Right atrium auricular region (tissue), 2 donors: ENCODE measurements at places on chromosomes 6 and 20. TPM values are rescaled to one million over a fixed set of nuclear protein-coding genes. Genes with fewer than 3 reads are reported as not detected.

ZSCAN16 gene
- total RNA-seq, result 3.1 TPM

DNA sequence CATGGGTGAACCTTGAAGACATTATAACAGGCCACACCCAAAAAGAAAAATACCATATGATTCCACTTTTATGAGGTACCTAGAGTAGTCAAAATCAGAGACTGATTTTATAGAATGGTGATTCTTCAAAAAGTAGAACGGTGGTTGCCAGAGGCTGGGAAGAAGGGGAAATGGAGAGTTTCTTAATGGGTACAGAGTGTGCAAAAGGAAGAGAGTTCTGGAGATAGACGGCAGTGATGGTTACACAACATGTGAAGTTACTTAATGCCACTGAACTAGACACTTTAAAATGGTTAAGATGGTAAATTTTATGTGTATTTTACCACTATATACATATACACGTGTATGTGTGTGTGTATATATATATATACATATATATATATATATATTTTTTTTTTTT, 80.8 kb downstream of the PRND start:
- DNase-seq, result no peak

DNA sequence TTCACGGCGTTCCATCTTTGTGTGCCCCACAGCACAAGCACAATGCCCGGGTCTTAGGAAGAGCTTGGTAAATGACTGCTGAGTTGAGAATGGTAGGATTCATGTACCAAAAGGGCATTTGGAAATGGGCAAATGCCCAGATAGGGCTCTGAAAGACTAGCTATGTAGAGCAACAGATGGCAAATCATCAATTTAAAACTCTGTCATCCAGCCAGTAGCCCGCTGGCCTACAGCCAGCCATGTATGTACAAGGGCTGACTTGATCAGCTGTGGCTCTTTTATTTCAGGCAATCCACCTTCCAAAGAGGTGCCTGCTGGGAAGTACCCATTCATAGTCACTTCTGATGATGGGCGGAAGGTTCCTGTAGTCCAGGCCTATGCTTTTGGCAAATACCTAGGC, 35.1 kb downstream of the NT5E start:
- DNase-seq, result no peak

PI16 gene
- 48.5 TPM for total RNA-seq

KHDC1L gene
- total RNA-seq, result not detected

DNA sequence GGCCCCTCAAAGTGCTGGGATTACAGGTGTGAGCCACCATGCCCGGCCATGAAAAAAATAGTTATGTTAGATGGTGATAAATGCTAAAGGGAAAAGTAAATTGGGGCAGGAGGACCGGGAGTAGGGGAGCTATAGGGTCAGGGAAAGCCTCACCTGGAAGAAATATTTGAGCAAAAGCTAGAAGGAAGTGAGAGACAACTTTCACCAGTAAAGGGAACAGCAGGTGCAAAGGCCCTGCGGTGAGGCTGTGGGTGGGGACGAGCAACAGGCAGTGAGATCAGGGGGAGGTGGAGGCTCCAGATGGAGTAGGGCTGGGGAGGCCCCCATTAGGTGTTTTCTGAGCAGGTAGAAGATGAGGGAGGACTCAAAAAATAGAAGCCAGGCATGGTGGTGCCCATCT, 16.0 kb downstream of the BCAS4 start:
- DNase-seq, result no peak

PTCHD4 gene
- total RNA-seq, result 1.0 TPM

HLA-DMB gene
- 3.6 TPM for total RNA-seq

DNA sequence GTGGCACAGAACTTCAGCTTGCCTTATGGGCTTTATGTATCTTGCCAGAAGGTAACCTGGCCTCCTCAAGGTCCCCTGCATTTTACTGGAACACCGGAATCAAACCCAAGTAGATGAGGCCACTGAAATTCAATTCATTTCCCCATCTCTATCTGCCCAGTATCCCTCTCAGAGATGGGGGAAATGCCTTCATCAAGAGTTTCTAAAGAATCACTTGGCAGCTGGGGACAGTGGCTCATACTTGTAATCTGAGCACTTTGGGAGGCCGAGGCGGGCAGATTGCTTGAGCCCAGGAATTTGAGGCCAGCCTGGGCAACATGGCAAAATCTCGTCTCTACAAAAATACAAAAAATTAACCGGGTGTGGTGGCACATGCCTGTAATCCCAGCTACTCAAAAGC, 12.9 kb downstream of the MDGA1 start:
- no peak for DNase-seq

DNA sequence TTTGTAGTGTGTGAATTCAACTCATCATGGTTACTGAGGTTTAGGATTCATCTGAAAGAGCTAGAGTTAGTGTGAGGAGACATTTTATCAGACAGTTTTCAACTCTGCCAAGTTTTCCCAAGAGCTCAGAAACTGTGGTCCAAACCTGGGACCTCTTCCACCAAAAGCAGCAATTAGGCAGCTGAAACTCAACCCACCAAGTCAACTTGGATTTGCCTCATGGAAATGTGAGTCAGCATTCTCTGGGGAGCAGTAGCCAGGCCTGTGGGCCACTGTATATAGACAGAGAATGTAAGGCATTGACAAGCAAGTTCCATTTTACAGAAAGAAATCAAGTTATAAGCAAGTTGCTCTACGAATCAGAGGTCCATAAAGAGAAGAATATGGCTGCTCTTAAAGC, 178.8 kb upstream of the HDDC2 start:
- DNase-seq, result no peak

SLC35A1 gene
- total RNA-seq, result 11.6 TPM

SLC24A3 gene
- 3.7 TPM for total RNA-seq

DNA sequence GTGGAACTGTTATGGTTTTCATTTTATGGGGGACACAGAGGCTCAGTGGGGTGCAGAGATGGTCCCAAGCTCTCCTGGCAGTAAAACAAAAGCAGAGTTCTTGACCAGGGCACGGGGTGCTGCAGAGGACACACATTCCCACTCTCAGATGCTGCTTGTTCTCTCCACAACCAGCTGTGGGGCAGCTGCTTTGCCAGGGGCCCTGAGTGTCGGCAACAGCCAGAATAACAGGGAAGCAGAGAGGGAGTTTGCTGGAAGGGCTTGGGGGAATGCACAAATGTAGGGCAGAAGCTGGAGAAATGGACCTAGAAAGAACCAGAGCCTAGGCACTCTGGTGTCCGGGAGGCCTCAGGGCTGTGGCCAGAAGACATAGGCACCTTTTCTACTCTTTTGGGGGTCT, 93.7 kb downstream of the CDH26 start:
- DNase-seq, result peak; percentile 4

ULBP1 gene
- 0.31 TPM for total RNA-seq

- DNase-seq, result no peak
Observed at GRCh38 chr6:31268369-31268765, 3.5 kb downstream of the HLA-C start.

ZBTB12 gene
- 0.47 TPM for total RNA-seq

DNA sequence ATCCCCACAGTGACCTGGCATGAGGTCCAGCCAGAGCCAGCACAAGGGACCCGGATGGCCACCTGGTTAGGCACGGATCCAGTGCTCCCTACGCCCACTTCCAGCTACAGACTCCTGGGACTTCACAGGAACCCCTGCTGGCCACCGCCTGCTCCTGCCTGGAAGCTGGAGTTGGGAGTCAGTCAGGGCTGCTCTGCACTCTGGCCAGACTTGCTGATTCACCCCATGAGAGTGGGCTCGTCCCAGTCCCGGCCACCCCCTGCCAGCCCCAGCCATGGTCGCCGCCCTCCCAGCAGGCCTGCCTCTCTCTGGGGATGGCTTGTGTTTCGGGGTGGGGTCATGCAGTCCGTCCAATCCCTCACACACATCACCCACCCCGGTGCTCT, 125.8 kb downstream of the DLL1 start:
- no peak for DNase-seq

DNA sequence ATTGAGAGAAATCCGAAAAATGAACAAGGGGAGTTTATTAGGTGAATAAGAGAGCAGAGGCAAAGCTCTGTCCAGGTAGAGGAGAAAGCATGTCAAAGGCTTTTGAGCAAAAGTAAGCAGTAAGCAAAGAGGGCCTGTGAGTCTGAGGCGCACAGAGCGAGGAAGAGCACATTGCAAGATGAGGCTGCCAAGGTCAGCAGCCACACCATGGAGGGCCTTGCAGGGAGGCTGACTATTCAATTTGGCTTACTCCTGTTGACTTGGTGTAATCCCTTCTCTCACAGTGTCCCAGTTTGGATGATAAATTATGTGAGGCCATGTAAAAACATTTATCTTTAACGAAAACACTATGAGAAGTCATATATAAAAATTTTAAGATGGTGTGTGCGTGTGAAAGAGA, 32.4 kb downstream of the SESN1 start:
- no peak for DNase-seq

DNA sequence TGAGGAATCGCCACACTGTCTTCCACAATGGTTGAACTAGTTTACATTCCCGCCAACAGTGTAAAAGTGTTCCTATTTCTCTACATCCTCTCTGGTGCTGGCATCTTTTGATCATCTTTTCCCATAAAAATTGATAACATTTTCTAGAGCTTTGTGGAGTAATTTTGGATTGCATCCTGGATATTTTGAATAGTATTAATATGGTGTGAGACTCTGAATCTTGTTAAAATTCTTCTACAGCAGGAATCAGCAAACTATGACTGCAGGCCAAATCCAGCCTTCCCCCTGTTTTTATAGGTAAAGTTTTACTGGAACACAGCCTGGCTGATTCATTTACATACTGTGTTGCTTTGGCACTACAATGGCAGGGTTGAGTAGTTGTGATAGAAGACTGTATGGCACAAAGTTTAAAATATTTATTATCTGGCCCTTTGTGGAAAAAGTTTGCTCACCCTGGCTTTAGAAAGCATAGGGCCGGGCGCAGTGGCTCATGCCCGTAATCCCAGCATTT, 15.0 kb upstream of the RNF8 start:
- no peak for DNase-seq

DNA sequence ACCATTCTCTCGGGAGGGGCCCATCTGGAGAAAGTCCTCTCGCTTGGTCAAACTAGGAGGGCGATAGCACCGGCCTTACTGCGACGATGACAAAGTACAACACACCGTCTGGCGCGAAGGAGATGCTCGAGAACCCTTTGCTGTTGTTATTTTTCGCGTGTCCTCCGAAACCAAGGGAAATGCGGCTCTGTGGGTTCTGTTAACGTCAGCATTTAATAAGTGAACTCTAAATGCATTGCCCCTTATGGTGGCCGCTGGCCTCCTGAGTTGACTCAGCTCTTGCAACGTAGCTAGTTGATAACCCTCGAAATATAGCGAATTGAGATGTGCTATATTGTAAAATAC, 577 bp upstream of the SCAND1 start:
- peak; percentile 61 for DNase-seq

GRCh38 chr20:37725855-37726254, 32.0 kb downstream of the CTNNBL1 start:
- no peak for DNase-seq

DNA sequence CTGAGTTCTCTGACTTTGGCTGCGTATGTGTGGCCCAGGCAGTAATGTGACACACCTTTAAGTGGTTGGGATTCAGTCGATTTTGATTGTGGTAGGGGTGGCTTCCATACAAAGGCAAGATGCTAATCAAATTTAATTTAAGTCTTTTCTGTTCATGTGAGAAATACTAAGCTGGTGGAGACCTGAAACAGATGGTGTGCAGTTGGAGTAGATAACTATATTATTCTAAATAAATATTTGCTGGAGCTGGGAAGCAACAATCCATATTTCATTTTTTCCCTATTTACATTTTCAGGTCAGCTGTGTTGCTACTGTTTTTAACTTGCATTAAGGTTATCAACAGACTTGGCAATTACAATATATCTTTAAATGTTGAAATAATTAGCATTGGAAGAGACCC, 67.4 kb upstream of the C20orf144 start:
- no peak for DNase-seq

GRCh38 chr20:25058051-25058846, at the start of gene ACSS1:
Gene ACSS1 (minus strand): TSS chr20:25058139. CDS start chr20:25058102, 37 bp downstream.
- DNase-seq, result no peak

DNA sequence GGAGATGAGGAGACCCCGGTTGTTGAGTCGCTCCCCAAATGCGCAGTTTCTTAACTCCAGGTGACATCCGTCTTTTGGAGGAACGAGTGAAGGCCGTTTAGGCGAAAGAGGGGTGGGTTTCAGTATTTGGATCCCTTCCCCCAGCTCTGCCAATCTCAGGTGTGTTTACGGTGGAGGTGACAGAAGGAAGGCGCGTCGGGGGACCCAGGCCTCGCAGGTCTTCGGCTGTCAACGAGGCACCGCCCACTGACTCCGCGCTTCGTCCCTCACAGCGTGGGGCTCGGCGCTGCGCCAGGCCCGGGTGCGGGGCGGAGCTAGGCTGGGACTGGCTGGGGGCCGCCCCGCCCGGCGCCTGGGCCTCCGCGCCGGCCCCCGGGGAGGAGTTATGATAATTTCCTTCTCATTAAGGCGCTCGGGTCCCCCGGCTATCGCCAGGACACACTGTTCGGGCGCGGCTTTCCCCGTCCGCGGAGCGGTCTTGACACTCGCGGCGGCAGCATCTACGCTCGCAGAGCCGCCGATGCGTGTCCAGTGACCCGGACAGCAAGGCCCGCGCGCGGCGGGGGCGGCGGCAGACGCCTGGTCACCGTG, at the start of gene TFAP2C:
TFAP2C (plus strand) TSS at position 434 of the 591 bp plus-strand sequence. CDS start 239 bp downstream, outside the sequence.
- DNase-seq, result no peak
